Umbilical cord (tissue), 2 donors: ENCODE measurements at places on chromosomes 1 and 21.

- peak; percentile 61 for DNase-seq
These were observed 93.4 kb downstream of the ADARB1 start for GRCh38 chr21:45167796-45168222.

DNA sequence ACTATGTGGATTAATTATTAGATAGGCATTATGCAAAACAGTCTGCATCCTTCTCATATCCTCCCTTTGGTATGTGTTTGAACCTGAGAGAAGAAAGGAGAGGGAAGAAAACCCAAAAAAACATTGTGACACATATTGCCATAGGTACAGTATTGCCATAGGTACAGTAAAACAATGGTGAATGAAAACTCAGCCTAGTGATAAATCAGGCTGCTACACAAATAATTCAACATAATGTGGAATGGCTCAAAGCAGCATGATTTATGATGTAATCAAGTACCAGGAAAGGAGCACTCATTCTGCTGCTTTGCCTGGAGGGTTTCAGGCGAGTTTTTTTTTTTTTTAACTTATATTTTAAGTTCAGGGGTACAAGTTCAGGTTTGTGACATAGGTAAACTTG is 213.9 kb upstream of the LYPLAL1 start:
- no peak for DNase-seq

DNA sequence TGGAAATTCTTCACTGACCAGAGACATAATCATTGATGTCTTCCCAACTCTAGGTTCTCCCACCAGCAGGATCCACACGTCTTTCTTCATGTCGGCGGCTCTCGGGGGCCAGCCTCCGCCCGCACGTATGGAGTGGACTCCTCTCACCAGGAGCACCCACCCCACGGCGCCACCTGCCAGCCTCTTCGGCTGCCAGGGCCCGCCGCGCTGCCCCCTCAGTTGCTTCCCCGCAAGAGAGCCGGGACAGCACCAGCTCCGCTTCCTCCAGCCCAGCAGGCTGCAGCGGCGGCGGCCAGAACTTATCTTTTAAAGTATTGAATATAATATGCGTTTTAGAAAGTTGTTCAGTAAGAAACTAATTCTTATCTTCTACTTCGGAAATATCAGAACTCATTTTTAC is 273.5 kb downstream of the LIPI start:
- DNase-seq = no peak

GRCh38 chr1:9927259-9927658 is 15.9 kb downstream of the LZIC start:
- no peak for DNase-seq

DNA sequence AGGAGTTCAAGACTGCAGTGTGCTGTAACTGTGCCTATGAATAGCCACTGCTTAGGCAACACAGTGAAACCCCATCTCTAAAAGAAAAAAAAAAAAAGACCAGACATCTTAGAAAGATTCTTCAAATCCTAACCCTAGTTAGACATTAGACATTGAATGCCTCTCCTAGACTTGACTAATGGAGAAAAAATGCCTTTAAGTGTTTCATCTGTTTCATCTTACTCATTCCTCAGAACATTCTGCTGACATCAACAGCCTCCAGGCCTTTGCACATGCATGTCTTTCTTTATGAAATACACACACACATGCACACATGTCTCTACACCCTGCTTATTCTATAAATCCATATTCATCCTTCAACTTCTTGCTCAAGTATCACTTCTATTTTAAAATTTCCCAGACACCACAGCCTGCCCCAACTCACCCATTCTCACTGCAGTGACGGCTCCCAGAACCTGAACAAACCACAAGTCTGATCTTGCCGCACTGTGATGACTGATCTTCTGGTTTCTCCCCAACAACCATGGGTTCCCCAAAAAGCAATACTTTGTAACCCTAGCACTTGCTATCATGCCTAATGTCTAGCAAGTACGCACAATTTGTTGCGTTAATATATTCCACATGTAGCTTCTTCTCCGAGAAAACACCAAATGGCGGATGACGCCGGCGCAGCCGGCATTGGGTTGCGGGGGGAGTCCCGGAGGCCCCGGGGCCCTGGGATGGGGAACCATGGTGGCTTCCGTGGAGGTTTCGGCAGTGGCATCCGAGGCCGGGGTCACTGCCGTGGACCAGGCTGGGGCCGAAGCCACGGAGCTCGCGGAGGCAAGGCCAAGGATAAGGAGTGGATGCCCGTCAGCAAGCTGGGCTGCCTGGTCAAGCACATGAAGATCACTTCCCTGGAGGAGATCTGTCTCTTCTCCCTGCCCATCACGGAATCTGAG is 37.4 kb downstream of the LRRC52 start:
- peak; percentile 68 for DNase-seq

GRCh38 chr1:82181846-82182245 is 381.1 kb downstream of the ADGRL2 start:
- DNase-seq = no peak

DNA sequence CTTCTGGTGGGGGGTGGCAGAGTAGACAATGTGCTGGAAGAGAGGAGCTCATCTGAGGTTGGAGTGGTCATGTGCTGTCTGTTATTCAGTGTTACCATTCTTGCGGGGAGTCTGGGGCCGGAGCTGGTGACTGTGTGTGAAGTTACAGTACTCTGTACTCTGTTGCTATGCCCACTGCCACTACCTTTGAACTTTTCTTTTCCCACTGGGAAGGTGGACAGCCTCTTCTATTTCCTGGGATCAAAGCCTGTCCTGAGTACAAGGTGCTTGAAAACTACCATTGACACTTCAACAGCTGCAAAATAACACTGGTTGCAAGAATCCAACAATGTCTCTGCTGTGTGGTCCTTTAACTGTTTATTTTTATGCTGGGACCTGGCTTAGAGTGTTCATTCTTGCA is 66.4 kb upstream of the ZNF326 start:
- no peak for DNase-seq

GRCh38 chr1:90593312-90593711 is 123.8 kb downstream of the BARHL2 start:
- DNase-seq = no peak

DNA sequence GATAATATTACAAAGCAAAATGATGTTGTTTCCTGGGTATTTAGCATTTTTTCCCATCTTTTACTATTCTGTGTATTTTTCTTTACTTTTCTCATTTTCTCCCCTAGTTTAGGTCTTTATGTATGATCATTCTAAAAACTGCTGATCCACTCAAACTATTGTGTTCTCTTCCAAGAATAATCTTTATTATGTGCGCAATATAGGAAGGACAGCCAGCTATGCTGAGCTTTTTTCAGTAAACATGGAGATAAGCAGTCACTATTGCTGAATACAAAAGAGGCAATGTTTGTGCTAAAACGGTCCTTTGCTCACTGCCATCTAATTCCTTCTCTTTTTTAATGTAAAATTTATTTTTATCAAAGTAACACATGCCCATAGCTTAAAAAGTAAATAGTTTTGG is 6.7 kb upstream of the PTBP2 start:
- DNase-seq = no peak

DNA sequence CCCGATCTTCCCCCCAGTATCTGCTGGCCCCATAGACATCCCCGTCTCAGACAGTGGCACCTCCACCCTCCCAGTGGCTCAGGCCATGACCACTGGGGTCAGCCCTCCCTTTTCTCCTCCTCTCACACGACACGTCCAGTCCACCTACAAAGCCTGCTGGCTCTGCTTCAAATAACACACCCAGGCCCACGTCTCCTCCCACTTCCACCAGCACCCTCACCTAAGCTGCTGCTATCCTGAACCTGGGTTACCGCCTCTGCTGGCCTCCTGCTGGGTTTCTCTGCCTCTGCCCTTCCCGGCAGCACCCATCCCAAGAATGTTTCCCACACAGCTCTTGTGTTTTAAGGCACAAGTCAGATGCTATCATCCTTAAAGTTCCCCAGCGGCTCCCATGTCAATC is 26.0 kb downstream of the MX2 start:
- DNase-seq = no peak

- no peak for DNase-seq
These were observed 99.6 kb downstream of the DTL start for GRCh38 chr1:212135166-212135565.

DNA sequence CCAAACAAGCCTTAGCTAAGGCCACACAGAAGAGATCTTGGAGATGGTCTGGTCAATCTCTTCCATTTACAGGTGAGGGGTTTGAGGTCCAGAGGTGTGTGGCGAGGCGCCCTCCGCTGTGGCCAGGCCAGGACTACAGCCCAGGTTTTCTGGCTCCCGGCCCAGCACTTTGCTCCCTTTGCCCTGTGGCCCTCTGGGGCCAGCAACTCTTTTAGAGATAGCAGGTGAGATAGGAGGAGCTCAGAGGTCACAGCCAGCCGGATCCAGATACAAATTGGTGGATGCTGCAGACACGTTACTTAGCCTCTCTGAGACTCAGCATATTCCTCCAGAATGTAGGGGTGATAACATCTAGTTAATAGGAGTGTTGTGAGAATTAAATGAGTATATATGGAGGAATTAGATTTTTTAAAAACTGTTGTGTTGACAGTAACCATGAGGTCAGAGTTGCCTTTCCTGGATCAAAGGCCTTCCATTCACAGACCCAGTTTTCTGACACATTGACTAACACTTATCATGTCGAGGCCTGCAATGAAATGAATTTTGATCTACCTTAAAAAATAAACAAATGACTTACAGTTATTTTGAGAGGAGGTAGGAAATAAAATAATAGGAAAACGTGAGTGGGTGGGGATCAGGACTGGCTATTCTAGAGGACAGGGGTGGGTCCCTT is 16.6 kb downstream of the TEX35 start:
- DNase-seq = no peak

DNA sequence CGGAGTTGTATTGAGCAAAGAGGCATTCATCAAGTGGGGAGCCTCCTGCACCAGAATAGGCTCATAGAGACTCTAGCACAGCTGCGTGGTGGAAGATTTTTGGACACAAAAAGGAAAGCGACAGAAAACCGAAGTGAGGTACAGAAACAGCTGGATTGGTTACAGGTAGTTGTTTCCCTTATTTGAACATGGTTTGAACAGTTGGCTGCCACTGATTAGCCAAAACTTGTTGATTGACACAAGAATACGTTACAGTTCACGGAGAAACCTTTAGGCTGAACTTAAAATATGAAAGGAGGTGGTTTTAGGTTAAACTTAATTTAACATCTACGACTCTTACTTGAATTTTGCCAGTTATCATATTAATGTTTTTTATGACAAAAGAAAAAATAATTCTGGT is 89.1 kb downstream of the ZNF326 start:
- DNase-seq = no peak

DNA sequence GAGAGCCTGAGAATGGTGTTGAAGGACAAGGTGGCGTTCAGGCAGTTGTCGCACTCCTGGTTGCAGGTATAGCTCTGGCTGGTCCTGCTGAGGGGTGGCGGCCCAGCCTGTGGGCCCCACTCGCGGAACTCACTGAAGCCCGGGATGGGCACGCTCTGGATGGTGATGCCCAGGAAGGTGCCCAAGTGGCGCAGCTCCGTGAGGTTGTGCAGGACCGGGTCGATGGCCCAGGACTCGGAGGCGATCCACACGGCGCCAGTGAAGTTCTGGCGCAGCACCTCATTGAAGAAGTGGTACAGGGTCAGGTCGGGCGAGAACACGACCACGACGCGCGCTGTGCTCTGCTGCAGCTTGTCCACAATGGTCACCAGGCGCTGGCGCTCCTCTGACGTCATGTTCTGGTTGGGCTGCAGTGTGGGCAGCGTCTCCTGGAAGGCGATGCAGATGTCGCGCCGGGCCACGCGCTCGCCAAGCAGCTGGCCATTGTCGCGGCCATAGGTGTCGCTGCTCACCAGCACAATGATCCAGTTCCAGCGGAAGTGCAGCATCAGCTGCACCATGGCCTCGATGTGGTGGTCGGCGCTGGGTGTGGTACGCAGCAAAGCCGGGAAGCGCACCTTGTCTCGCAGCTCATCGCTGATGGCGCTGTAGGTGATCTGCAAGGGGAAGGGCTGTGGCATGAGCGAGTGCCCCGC is 5.0 kb downstream of the TAS1R2 start:
- DNase-seq = no peak

GRCh38 chr1:224380003-224380402 is 23.3 kb downstream of the CNIH4 start:
- no peak for DNase-seq

DNA sequence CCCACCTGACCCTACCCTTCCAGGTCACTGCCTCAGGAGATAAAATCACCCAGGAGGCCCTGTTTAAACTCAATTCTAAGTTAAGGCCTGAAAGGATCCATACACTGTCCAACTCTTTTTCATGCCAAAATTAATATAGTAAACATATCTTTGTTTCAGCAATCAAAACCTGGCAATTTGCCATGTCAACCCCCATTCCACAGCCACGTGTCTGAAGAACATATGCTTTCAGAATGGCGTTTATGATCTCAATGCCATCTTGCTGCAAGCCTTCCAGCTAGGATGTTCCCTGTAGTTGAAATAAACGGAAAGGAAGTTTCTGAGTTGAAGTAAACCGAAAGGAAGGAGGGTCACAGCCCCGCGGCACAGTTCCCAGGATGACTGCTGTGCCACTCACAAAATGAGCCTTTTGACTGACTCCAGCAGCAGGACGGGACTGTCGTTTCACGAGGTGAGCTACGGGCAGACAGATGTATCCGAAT is 472.0 kb downstream of the SMYD3 start:
- DNase-seq = no peak

GRCh38 chr1:36134031-36134430 is 9.0 kb upstream of the COL8A2 start:
- DNase-seq = no peak

DNA sequence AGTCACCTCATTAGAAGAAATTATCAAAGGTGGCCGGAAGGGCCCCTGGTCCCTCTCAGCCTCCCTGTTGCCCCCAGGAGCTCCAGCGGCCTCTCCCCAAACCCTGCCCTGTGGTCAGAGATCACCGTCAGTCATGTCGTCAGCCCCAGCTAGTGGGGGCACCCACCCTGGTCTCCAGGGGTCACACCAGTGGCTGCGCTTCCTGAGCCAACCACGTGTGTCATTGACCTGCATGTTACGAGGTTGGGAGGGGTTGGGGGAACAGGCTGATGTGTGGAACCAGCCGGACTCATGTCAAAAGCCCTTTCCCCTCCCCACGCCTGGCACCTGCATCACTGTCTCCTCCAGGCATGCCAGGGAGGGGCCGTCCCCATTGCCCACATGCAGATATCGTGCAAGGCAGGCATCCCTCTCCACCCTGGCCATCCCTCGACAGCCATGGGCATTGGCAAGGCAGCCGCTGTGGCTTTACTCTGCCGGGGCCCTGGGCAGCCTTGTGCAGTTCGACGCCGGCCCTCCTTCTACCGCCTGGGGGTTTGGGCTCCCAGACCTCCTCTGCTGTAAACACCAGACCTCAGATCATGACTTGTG is 128.7 kb downstream of the CRYAA start:
- DNase-seq = no peak

DNA sequence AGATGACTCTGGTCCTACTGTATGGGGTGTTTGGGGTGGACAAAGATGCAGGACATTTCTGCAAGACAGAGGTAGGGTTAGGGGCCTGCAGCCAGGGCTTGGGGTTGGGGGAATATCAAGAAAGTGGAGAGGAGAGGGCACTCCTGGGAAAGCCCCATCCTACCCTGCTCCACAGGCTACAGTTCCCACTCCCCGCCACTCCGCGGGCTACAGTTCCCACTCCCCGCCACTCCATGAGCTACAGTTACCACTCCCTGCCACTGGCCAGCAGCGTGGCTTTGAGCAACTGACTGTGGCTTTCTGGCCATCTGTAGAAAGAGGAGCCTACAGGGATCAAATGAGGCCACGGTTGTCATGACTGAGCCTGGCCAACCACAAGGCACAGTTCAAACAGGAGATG is 93.8 kb upstream of the GRIK3 start:
- no peak for DNase-seq

- DNase-seq = no peak
These were observed 262.5 kb downstream of the HHAT start for GRCh38 chr1:210591214-210591613.
